ENCODE measurements at places on chromosomes 11 and 22.

GRCh38 chr22:47374901-47375575, 612.6 kb downstream of the TBC1D22A start:
- DNase-seq: no peak

GRCh38 chr22:39184586-39185577, 32.4 kb upstream of the CBX7 start:
- DNase-seq: no peak

GRCh38 chr11:129739339-129739738, 76.3 kb upstream of the TMEM45B start:
- DNase-seq: no peak

DNA sequence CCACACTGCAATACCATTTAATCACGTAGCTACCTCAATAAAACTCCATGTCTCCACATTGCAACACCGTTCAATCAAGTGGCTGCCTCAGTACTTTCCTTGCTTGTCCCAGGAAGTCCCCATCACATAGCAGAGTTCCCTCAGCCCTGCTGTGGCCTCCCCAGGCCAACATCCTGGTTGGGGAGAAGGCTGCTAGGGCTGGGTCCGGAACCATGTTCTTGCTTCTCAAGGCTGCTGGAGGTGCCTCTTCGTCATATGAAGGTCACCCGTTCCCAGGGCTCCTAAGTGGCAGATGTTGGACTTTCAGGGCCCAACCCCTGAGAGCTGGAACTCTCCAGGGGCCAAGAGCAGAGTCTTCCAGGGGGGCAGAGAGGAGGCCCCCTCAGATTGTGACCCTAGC, 3.3 kb downstream of the ART5 start:
- DNase-seq: no peak

GRCh38 chr11:88208745-88209144, 33.5 kb upstream of the RAB38 start:
- DNase-seq: peak; percentile 83

DNA sequence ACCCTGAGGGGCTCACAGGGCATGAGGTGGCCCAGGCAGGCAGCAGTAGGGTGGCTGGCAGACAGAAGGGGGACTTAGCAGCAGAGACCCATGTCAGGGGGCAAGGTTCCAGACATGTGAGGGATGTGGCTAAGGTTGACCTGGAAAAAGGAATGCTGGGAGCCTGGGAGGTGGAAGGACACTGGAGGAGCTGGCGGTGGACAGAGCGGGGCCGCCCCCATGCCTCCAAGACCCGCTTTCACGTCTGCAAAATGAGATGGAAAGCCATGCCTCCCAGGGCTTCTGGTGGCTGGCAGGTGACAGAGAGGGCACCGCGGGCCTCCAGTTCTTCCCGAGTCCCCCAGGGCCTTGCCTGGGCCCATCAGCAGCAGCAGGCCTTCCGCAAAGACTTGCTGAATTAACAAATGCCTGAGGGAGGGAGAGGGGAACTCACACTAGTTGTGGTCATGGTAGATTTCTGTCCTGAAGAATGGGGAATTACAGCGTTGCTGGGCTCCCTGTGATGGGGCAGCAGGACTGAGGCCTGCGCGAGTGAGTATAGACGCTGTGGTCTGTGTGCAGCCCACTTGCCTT, 23.1 kb upstream of the SOX10 start:
- peak; percentile 25 for DNase-seq

DNA sequence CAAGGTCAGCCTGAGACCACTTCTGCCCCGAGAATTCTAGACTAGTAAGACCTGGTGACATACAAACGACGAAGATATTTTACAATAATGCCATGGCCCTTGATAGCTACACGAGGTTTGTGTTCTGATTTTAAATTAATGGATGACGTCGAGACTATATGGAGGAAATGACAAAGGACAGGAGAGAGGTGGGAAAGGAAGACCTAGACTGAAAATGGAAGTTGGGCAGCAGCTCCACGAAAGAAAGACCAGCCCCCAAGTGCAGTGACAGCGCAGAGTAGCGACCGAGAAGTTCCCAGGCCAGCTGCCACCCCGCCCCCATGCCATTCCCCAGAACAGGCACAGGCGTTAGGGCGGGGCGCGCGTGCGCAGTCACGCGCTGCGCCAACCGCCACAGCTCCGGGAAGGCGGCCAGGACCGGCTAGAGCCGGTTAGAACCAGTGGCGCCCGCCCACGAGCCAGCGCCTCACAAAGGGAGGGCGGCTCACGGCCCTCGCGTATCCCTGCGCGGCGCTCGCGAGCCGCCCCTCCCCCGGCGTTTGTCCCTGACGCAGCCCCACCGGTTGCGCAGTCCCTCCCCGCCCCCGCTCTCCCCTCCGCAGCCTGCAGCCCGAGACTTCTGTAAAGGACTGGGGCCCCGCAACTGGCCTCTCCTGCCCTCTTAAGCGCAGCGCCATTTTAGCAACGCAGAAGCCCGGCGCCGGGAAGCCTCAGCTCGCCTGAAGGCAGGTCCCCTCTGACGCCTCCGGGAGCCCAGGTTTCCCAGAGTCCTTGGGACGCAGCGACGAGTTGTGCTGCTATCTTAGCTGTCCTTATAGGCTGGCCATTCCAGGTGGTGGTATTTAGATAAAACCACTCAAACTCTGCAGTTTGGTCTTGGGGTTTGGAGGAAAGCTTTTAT, 1.5 kb upstream of the MALAT1 start:
- peak; percentile 100 for DNase-seq

GRCh38 chr11:3225159-3225758, 6.6 kb upstream of the MRGPRG start:
- no peak for DNase-seq
